ENCODE measurements at places on chromosomes 4 and X.

GRCh38 chr4:55312489-55313101 is 33.4 kb upstream of the SRD5A3 start:
- no peak for DNase-seq

DNA sequence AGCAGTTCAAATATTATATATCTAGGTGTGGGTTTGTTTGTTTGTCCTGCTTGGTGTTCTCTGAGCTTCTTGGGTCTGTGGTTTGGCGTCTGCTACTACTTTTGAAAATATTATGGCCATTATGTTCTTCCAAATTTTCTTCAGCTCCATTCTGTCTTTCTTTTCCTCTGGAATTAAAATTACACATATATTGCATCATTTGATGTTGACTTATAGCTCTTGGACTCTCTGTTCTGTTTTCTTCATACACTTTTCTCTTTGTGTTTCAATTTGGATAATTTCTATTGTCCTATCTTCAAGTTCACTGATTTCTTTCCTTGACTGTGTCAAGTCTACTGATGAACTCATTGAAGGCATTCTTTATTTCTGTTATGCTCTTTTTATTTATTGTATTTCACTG is 65.2 kb upstream of the ZNF81 start:
- no peak for DNase-seq

- no peak for DNase-seq
Measured at GRCh38 chr4:3221996-3222395, 27.0 kb upstream of the MSANTD1 start.

GRCh38 chrX:138669693-138670092 is 41.8 kb downstream of the FGF13 start:
- no peak for DNase-seq

GRCh38 chr4:19806865-19807264 is 444.8 kb upstream of the SLIT2 start:
- no peak for DNase-seq

- no peak for DNase-seq
Measured at GRCh38 chr4:1596393-1596792, 87.7 kb downstream of the FAM53A start.

DNA sequence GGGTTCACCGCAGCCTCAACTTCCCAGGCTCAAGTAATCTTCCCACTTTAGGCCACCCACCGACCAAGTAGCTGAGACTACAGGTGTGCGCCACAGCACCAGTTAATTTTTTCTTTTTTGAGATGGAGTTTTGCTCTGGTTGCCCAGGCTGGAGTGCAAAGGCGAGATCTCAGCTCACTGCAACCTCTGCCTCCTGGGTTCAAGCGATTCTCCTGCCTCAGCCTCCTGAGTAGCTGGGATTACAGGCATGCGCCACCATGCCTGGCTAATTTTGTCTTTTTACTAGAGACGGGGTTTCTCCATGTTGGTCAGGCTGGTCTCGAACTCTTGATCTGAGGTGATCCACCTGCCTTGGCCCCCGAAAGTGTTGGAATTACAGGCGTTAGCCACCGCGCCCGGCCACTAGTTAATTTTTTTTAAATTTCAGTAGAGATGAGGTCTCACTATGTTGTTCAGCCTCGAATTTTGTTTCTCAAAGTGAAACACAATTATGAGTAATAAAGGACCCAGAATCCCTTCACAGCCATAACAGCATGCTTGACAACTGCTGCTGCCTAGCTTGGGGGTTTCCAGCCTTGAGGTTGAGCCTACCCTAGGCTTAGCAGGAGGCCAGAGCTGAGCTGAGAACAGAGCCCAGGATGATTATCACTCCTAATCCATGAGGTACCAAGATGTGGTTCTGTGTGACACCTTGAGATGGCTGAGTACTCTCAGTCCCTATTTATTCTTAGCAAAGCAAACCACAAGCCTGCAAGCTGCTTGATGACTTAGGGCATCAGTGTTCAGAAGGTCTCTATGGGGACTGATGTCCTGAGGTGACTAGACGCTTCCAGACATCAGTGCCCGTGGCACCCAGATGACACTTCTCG is 41.6 kb upstream of the NKRF start:
- peak; percentile 71 for DNase-seq

DNA sequence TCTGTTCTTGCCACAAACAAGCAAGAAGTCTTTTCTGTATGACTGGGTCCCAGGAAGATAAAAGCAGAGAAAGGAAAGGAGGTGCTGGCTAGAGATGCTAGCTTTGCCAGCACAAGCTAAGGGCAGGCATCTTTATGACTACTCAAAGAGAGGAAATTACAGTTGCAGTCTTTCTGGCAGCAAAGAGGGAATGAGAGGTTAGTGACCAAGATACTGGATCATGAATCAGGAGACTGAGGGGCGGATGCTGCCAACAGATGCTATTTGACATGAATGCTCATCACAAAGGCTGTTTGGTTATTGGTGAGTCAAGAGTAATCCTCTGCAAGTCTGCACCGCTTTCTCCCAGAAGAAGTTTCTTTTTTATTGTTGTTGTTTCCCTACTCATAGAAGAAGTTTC is 5.5 kb upstream of the XIAP start:
- no peak for DNase-seq

All from activated T-cell treated with anti-CD3 and anti-CD28 coated beads, Interleukin-2, amount 50 U/mL, for 24 hours (primary cell).